ENCODE measurements at places on chromosomes 5 and 9.
A peak's percentile ranks its signal among the peaks of the same experiment; 100 is the strongest.

DNA sequence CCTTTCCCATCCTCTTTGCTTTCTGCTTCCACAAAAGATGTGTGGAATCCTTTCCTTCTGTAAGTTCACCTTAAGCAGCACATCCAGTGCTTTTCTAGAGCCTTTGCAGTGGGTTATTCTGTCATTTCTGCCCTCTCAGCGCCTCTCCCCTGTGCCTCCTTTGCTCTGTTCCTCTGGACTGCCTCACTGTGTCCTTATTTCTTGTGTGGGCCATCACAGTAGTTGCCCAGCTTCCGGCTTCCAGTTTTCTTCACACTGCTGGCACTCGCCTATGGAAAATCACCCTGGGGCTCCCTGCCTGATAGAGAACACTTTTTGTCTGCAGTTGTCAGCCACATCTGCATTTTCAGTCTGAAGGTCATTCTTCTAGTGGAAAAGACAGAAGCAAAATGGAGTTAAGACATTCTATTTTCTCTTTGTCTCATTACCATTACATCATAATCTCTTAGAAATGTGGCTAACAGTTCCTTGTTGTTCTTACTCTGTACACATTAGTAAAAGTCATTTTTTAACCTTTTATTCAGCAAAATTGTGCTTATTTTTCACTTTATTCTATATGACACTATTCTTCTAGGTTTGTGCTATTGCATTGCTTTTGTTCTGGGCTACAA, 64.1 kb upstream of the ZNF608 start:
- DNase-seq = no peak

DNA sequence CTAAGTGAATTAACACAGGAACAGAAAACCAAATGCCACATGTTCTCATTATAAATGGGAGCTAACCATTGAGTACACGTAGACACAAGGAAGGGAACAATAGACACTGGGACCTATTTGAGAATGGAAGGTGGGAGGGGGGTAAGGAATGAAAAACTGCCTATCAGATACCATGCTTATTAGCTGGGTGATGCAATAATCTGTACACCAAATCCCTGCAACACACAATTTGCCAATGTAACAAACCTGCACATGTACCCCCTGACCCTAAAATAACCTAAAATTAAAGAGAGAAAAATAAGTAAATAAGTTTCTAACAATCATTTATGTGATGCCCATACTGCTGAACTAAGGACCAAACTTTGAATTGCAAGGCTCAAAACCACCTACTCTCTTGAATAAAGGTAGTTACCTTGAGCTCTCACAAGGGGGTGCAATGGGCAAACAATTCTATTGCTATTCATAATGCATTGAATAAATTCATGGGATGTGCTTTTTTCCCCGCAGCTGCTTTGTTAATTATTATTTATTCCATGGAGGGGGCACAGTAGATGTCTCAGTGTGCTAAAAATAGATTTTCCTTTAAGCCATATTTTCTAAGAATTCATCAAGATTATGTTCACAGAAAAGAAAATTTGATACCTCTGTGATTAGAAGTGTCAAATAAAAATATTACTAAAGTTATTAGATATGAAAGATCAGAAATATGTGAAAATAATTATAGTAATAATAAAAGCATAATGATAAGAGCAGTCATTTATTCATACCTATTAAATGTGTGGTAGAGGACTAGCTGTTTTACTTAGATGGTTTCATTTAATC, 76.2 kb upstream of the PTPN3 start:
- DNase-seq = peak; percentile 20

DNA sequence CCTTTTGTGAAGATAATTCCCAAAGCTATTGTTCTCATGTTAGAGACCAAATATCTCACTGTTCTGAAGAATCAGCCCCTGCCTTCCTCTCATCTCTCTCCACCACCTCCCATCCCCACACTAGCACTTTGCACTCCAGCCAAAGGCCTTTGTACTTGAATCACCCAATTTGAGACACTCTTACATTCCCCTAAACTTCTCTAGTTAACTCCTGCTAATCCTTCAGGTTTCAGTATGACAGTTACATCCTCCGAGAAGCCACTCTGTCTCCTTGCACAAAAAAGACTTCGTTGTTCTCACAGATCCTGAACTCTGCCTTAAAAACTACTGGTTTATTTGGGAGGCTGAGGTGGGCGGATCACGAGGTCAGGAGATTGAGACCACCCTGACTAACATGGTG, 227.5 kb downstream of the PIK3R1 start:
- DNase-seq = no peak

DNA sequence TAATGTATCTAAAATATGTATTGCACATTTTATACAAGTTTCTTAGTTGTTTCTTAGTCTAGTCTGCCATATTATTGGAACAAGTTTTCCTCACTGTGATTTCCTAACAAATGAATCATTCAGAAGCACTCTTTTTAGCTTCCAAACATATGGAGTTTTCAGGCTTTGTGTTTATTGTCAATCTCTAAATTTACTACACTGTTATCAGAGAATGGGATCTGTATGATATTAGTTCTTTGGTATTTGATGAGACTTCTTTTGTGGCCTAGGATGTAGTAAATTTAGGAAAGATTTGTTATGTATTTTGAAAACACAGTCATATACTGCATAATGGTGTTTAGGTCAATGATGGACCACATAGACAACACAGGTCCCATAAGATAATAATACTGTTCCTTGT, 25.7 kb downstream of the SREK1IP1 start:
- no peak for DNase-seq

DNA sequence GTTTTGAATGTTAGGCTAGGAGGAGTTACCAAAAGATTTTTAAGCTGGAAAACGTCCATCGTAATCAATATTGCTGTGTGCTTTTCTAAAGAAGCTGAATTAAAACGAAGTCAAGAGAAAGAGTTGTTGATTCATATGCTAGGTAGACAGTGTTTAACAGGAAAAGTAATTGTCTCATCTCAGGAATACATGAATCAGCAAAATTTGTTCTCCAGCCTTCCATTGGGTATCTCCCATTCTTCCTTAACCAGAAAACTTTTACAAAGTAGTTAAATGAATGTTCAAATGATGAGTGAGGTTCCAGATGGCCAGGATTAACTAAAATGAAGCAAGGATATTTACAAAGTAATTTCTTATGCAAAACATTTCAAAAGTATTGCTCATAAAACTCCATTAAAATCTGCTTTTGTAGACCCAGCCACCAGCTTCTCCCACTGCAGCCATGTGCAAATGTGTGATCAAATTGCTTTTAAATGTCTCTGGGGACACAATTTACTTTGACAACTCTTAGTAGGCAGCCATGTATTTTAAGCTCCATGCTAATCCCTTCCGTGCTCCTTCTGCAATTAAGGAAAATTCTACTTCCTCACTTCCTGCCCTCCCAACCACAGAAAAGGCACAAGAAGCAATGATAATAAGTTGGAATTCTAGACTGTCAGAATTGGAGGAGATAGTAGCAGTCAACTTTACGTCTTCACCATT, 121.2 kb downstream of the HTR4 start:
- DNase-seq = no peak

- no peak for DNase-seq
Observed at GRCh38 chr5:160970605-160971191, 118.7 kb upstream of the ATP10B start.

DNA sequence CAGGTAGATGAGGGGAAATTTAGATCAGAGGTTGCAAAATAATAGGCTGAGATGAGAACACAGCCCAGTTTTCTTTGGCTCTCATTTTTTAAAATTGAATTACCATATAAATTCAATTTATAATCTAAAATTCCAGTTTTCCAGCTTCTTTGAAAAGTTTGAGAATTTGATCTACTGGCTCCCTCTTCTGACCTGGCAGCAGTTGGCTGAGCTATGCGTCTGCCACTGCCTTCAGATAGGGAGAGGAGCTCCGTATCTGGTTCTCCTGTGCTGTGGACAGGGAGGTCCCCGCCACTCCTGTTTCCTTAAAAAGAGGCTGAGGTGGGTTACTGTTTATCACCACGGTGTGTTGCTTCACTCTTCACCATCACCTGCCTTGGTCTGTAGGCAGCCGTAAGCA, 103.7 kb downstream of the ARHGAP26 start:
- DNase-seq = no peak

GRCh38 chr9:100011062-100011681, 87.6 kb downstream of the ERP44 start:
- peak; percentile 14 for DNase-seq

DNA sequence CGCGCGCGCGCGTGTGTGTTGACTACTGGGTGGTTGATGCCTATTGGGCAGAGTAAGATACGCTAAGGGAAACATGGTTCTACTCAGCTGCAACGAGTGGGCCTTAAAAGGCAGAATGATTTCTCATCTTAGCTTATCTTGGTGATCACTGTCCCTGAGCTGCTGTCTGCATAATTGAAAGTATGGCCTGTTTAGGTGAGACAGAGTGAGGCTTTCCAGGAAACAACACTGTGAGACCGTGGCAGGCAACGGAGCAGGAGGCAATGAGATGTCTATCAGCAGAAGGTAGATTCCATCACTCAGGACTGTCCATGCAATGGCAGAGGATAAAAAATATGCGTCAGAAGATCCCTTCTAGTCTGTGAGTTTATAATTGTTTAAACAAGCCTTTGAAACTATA, 277.2 kb downstream of the TRIM32 start:
- no peak for DNase-seq

GRCh38 chr9:109010746-109011145, 2.6 kb downstream of the CTNNAL1 start:
- DNase-seq = no peak

- DNase-seq = no peak
Observed at GRCh38 chr9:131672451-131672850, 67.4 kb downstream of the RAPGEF1 start.
